Activated T-cell treated with anti-CD3 and anti-CD28 coated beads, Interleukin-2, amount 50 U/mL, for 48 hours (primary cell): ENCODE measurements at places on chromosomes 7 and 10.

GRCh38 chr10:8214587-8214986 lies 160.1 kb downstream of the GATA3 start:
- no peak for DNase-seq

GRCh38 chr7:94671444-94672235 lies 15.7 kb upstream of the SGCE start:
- DNase-seq: no peak

GRCh38 chr10:62430881-62431280 lies 56.7 kb downstream of the ZNF365 start:
- DNase-seq: no peak

GRCh38 chr7:157972914-157973313 lies 614.7 kb downstream of the PTPRN2 start:
- no peak for DNase-seq

- no peak for DNase-seq
Measured at GRCh38 chr7:39432368-39432767, 133.8 kb upstream of the YAE1 start.

DNA sequence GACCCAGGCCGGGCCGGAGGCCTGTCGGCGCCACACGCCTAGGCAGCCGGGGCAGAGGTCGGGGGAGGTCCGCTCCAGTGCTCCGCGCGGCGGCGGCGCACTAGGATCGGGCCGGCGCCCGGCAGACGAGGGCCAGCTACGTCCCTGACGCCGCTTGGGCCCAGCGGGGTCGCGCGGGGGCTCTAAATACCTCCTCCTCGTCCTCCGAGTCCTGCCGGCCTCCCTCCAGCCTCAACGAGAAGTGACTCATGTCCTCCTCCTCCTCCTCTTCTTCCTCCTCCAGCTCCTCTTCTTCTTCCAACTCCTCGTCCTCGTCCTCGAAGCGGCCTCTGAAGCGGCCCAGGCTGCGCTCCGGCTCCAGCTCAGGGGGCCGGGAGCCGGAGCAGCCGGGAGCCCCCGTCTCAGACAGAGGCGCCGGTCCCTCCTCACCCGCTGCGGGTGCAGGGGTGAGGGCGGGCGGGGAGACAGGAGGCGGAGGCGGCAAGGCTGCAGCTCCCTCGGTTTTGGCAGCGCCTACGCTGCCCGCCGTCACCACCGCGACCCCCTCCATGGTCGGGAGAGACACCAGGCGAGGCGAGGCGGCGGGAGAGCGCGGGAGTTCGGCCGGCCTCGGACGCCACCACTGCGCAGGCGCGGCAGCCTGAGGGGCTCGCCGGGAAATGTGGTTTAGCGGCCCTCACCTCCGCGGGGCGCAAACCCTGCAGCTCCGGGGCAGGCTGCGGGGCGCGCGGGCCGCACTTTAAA lies at the start of gene PCGF6:
Gene PCGF6, minus strand, starts transcription at position 624 of the 744 bp plus-strand sequence. Its CDS starts 74 bp downstream, at position 550.
- DNase-seq: peak; percentile 88

DNA sequence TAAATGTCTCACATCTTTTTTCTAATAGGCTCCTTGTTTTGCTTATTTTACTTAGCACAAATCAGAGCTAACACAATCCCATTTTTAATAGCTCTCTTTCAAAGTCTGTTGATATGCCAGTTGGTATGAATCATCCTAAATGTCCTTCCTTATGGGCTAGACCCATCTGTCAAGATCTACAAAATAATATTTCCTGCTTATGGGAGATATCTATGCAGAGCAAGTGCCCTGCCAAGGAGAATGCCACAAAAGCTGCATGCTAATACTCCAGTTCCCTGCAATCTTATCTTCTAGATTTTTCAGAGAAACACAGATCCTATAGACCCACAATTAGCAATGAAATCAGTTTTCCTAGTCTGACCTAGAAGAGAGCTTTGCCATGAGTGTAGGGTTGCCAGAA lies 230.8 kb upstream of the NPVF start:
- DNase-seq: no peak
